ENCODE measurements at places on chromosomes 5 and 9. TPM values are rescaled to one million over a fixed set of nuclear protein-coding genes. Genes with fewer than 3 reads are reported as not detected.

GRCh38 chr5:32805971-32806638 is 95.0 kb downstream of the NPR3 start:
- no peak for DNase-seq

Gene NUTM2G
- total RNA-seq, result not detected

GRCh38 chr5:137072361-137073115 is 426.6 kb downstream of the SPOCK1 start:
- DNase-seq, result no peak

DNA sequence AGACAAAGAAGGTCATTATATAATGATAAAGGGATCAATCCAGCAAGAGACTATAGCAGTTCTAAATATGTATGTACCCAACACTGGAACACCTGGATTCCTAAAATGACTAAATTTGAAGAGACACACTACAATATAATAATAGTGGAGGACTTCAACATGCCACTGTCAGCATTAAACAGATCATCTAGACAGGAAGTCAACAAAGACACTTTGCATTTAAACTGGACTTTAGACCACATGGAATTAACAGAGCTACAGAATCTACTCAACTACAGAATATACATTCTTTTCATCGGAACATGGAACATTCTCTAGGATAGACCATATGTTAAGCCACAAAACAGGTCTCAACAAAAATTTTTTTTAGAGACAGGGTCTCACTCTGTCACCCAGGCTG is 58.3 kb upstream of the TLX3 start:
- DNase-seq, result no peak

Gene CDKN2B-AS1
- 0.30 TPM for total RNA-seq

GRCh38 chr5:128546658-128547281 is 8.7 kb upstream of the FBN2 start:
- no peak for DNase-seq

Data from left ventricle myocardium inferior (tissue), 1 donor.